ENCODE measurements at places on chromosomes 7 and 10.

DNA sequence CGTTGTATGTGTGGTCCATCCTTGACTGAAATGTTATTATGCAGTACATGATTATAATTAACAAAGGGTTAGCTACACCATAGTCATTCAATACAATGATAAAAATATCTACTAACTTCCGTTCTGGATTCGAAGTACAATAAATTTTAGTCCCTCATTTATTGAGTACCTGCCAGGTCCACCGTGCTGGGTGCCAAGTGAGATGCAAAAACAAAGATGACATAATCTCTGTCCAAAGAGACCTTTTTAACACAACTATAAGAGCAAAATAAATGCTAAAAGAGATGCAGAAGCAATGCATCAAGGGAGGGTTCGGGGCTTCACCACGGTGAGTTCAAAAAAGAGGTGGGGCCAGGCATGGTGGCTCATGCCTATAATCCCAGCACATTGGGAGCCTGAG, 33.1 kb downstream of the LAMB1 start:
- DNase-seq: no peak

GRCh38 chr7:138729444-138729843, 28.3 kb upstream of the SVOPL start:
- no peak for DNase-seq

- DNase-seq: no peak
Measured at GRCh38 chr10:8902926-8903325, 848.4 kb downstream of the GATA3 start.

- DNase-seq: no peak
Measured at GRCh38 chr10:63769367-63769766, 248.2 kb downstream of the REEP3 start.

GRCh38 chr10:64449603-64450002, 928.4 kb downstream of the REEP3 start:
- no peak for DNase-seq

DNA sequence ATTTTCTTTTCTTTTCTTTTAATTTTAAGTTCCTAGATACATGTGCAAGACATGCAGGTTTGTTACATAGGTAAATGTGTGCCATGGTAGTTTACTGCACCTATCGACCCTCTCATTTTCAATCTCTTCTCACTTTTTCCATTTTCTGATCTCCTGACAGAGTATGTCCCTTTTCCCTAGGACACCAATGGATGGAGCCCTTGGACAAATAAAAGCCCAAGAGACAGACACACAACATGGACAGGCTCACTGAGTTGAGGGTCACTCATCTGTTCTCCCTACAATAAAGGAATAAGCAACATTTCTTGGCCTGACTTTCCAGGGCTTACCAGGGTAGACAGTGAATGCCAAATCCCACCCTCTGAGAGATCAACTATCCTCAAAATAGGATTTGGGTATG, 15.2 kb upstream of the UBE2D1 start:
- DNase-seq: no peak

GRCh38 chr10:62335326-62335725, 38.8 kb upstream of the ZNF365 start:
- DNase-seq: no peak

GRCh38 chr7:77409739-77410547, 6.2 kb downstream of the GSAP start:
- no peak for DNase-seq

DNA sequence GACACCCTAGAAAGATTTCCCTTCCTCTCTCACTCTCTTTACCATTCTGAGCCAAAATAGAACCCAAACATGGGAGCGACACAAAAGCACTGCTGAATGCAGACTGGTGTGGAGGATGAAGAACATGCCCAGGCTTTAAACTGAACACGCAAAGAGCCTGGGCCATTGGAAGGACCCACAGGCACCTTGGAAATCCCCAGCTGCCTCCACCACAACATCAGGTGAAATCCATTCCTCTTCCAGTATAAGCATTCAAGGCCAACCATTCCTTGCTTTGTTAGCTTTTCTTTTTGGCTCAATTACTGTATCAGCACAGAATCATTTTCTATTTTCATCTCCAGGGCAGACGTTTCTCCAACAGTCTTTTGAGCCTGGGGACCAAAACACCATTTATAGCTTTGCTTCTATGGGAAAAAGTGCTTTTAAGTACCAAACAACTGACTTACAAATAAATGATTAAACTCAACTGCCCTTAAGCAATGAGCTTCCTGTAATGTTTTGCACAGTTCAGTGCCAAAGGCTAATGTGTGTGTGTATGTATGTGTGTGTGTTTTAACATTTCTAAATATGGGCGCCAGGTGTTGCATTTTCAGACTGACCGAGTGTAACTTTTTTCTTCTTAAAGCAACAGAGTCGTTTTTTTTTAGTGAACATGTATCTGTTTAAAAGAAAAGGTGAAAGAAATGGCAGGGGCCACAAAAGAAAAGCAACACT, 16.2 kb upstream of the BLNK start:
- no peak for DNase-seq

- no peak for DNase-seq
Measured at GRCh38 chr10:34814223-34814912, 728 bp downstream of the PARD3 start.

DNA sequence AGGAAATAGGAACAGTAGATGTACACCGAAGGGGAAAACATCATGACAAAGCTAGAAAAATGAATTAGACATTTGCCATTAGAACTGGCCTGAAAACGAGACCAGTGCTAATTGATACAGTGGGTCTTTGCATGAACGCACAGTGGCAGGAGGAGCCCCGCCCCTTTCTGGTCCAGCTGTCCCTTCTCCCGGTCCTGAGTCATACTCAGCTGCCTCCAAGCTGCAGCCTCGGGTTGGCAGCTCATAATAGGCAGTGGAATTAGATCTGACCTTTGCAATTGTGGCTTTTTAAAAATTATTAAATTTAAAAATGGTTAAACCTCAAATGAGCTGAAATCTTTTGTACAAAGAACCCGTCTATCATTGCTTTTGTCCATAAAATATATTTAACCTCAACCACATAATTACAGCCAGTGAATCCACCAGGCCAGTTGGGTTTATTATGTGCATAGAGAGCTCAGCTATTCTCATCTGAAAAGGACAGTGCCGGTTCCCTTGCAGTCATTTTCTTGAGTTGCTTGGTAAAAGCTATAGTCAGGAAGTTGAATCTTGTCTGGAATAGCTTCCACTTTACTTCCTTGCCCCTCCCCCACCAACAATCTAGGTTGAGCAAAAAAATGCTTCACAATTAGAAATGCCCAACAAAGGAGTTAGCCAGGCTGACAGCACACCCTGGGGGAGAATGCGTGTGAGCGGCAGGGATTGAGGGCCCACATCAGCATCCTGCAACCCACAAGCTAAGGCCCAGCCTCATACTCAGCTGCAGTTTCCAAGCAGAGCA, 147.1 kb downstream of the BUB3 start:
- no peak for DNase-seq

DNA sequence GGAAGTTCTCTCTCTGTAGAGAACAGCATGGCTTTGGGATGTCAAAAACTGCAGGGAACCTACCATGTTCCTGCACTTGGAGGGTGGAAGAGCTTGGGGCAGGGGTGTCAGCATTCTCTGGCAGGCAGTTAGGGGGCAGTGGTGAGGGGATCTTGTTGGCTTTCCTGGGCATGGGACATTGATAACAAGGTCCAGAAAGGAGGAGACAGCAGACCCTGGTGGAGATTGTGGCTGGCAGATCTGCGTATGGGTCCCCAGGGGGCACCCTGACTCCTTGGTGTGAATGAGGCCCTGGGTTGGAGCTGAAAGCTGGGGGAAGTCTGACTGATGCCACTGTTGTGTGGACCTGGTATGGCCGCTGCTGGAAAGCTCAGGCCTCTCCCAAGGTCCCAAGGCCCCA, 22.9 kb upstream of the CAMK2B start:
- no peak for DNase-seq

- no peak for DNase-seq
Measured at GRCh38 chr10:133335246-133336117, 1.2 kb downstream of the CALY start.

DNA sequence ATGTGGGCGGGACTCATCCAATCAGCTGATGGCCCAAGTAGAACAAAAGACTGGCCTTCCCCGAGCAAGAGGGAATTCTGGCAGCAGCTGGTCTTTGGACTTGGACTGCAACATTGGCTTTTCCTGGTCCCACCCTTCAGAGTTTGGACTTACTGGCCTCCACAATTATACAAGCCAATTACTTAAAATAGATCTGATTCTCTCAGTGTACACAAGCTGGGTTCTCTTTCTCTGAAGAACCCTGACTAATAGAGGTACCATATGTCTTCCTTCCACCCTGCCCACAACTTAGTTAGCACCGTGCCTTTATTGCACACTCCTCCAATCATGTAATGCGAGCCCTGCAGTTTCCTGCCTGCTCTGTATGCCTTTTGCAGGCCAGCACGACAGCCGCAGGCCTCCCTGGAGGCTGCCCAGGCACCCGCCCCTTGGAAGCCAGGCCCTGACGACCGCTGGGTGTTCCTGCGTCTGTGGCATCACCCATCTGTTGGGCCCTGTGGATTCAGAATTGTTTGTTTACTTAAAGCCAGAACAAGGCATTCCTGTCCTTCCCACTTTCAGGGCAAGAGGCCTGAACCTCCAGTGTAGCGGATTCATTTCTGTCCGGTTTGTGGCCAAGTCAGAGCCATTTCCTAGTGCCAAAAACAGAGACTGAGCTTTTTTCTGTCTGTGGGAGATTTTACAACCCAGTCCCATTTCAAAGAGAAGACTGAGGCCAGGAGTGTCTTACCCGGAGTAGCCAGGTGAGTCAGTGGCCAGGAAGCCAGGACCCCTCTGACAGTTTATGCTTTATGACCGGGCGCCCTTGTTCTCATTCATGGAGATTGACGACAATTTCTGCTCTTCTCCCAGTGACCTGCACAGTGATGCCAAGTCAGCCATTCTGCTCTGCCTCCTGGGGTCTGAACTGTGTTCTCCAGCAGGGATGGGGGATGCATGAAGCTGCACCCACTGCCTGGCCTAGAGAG, 968 bp upstream of the INMT start:
- DNase-seq: peak; percentile 79

DNA sequence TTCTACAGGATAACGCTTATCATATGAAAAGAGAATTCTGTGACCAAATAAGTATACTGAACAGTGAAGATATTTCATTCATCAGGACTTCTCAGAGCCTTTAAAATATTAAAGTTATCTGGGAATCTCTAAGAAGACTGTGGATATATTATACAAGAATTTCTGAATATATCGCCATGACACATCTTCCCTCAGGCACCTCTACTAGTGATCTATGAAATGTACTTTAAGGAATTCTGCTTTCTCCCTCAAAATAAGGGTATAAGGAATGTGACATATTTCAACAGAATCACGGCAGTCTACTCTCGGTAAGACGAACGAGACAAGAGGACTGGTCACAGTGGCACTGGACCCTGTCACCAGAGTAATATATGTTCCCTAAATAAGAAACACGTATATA, 504.2 kb upstream of the PHF14 start:
- no peak for DNase-seq

DNA sequence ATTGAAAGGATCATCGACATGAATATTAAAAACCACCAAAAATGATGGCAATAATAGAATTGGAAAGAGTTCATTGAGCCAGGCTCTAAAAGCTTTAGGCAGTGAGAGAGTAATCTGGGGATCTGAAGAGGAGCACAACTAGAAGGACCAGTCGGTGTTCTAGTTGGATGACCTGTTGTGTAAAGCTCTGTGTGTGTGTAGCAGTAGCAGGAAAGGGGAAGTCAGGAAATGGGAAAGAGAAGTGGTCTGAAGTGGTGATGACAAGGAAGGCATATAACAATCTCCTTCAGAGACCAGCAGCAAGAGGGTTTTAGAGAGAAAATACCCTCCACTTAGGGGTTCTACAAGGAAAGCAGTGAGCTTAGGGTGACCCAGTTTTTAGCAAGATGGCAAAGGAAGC, 539.2 kb downstream of the HTR7 start:
- no peak for DNase-seq

GRCh38 chr7:66617295-66617694, 11.4 kb upstream of the KCTD7 start:
- DNase-seq: no peak

- no peak for DNase-seq
Measured at GRCh38 chr10:117418121-117418520, 42.9 kb upstream of the PDZD8 start.

- no peak for DNase-seq
Measured at GRCh38 chr10:123573236-123574108, 92.7 kb upstream of the GPR26 start.

GRCh38 chr10:4181081-4181480, 396.1 kb upstream of the KLF6 start:
- DNase-seq: no peak

DNA sequence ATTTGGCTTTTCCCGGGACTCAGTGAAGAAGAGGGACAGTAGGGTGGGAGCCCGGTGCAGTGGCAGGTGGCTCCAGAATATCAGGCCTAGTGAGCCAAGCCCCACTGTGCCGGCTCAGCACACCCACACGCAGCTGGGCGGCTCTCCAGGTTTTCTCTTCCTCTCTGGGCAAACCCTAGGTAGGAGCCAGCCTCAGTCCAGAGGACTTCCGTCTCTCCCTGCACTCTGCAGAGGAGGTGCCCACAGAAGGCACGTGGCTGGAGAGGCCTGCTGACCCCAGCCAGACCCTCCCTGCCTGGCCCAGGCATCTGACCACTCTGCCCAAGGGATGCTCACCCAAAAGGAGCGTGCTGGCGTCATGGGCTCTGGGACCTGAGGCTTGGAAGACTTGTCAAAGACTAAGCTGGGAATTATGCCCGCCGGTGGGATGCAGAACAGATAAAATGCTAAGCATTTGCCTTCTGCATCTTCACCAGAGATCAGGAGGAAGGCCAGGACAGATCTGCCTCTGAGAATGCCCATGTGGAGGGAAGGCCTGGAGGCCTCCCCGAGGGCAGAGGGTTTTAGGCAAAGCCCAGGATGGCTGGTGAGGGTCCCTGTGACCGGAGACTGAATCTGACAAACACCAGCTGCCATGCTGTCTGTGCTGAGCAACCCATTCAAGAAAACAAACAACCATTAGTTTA, 40.2 kb downstream of the TCERG1L start:
- DNase-seq: peak; percentile 1

DNA sequence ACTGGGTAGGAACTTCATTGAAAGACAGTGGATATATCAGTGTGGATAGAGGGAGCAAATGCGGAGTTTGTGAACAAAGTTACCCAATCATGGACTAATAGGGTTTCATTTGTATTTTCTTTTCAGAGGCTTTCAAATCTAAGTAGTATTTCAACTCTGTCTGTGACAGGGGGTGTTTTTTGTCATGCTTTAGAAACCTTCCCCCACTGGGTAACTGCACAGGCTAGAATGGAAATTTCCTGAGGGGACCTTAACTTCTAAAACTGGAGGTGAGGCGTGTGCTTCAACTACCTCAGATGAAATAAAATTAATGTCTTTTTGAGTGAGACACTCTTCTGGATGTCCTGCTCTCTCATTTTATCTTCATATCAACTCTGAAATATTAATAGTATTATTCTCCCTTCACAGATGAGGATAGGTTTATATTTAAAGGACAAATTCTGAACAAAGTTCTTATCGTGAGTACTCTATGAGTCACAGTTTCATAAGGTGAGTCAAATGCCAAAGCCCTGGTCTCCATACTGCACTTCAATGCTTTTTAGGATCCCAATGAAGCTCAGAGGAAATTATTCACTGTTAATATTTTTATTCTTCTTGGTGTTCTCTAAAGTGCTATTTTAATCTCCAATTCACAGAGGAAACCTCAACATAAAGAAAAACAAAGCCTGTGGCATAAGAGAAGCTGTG, 770.6 kb downstream of the CCSER2 start:
- no peak for DNase-seq
